ENCODE measurements at places on chromosomes 5 and 9.

- DNase-seq, result no peak
These were observed 89.3 kb downstream of the GAS1 start for GRCh38 chr9:86858009-86858408.

- no peak for DNase-seq
These were observed 227.2 kb downstream of the ICE1 start for GRCh38 chr5:5649641-5650040.

GRCh38 chr5:171766875-171767274 is 18.7 kb upstream of the SMIM23 start:
- no peak for DNase-seq

DNA sequence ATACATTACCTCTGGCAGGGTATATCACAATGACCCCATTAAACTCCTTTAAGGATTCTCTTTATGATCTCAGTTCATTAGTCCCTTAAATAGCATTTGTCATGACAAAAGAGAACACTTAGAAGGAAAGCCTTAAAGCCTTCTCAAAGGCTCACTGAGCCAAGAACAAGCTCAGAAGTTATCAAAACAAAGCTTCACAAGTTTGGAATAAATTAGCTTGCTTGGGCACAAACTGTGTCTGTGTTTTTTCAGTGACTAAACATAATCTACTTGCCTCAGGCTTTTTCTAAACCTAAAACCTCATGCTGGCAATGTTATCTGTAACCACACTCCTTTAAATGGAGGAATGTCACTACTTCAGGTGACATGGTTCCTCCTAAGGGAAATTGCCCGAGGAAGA is 1114.9 kb upstream of the C9orf72 start:
- DNase-seq, result no peak

GRCh38 chr9:120717176-120717575 is 2.9 kb upstream of the MEGF9 start:
- DNase-seq, result no peak

DNA sequence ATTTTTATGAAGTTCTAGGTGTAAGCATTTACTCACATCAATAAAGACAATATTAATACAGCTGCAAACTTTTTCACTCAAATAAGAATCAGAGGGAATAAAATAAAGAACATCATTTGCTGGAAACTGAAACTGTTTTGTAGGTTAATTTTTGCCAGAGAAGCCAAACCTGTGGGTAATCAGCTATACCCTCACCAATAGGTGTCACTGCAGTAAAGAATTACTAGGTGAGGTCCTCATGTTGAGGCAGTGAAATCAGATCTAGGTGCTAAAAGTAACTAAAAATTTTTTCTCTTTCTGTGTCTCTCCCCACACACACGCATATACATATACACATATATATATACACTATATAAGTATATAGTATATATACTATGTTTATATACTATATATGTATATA is 1016.3 kb upstream of the SEMA6A start:
- no peak for DNase-seq

- DNase-seq, result no peak
These were observed 268.7 kb downstream of the IRX2 start for GRCh38 chr5:2482778-2483177.

DNA sequence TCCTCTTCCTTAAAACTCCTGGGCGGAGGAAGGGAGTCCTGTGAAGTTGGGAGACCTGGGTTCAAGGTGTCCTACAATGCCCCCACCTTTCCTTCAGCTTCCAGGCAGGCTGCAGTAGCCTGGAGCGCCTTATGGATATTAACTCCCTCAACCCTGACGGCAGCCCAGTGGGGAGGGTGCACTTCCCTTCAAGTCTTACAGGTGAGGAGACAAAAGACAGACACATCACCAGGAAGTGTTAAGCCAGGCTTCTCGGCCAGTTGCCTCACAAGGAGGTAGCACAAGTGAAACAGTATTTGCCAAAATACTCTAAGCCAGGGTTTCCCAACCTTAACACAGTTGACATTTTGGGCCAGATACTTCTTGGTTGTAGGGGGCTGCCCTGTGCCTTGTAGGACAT is 4.2 kb downstream of the TRIM7 start:
- no peak for DNase-seq

GRCh38 chr9:98848450-98849149 is 41.1 kb downstream of the GALNT12 start:
- no peak for DNase-seq

DNA sequence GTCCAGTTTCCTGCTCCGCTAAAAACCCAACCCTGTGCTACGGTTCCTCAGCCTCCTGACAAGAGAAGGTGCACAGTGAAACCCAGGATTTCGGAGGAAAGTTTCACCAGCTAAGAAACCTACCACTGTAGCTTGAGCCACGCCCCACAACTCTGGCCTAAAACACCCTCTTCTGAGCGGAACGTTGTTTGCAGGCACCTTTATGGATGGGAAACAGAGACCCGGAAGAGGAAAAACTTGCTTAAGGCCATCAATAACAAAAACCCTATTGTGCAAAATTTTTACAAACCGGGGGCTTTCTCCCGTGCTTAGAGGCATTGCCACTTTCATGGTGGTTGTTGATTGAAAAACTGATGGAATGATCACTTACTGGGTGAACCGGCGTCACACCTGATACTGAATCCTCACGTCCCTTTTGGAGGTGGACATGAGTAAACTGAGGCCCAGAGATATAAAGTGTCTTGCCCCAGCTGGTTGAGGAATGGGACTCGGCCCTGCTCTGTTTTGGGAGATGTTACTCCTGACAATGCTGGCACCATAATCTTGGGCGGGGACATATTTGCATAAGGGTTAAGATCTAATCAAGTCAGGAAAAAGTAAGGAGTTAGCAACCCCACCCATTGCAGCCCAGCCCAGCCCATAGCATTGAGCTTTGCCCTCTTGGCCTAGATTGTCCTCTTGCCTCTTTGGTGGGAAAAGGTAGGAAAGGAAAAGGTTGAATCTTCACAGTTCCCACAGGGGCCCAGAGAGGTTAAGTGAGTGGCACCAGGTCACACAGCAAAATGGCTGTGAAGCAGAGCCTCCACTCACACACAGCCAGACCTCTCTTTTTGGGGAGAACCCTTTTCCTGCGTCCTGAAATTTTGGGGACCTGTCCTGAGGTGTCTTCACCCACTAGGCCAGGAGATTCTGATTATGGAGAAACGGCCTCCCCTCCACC is 23.2 kb upstream of the PTGS1 start:
- DNase-seq, result no peak

DNA sequence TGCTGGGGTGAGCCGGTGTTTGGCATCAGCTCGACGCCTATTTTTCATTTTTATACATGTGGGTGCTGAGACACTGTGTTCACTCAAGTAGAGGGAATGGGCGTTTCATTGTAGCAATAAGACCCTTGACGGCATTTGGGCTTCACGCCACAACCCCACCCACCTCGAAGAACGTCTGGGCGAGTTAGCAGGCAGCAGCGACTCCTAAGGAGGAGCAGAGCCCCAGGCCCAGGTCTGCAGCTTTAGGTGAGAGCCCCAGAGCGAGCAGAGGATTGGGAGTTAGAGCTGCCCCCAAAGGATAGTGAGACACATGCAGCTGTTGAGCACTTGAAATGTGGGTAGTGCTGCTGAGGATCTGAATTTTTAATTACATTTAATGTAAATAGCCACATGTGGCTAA is 1.6 kb upstream of the ZFP62 start:
- DNase-seq, result no peak

DNA sequence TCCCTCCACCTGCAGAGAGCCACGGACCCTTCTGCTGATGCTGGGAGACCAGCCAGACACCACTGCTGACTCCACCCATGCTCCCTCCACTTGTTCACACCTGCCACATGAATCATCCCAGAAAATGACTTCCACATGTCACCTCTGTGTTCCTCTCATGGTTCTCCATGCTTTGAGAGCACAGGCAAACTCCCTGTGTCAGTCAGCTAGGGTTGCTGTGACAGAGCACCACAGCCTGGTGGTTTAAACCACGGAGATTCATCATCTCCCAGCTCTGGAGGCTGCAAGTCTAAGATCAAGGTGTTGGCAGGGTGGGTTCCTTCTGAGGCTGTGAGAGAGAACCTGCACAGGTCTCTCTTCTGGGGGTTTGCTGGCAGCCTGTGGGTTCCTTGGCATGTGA is 381.4 kb downstream of the GADD45G start:
- no peak for DNase-seq

DNA sequence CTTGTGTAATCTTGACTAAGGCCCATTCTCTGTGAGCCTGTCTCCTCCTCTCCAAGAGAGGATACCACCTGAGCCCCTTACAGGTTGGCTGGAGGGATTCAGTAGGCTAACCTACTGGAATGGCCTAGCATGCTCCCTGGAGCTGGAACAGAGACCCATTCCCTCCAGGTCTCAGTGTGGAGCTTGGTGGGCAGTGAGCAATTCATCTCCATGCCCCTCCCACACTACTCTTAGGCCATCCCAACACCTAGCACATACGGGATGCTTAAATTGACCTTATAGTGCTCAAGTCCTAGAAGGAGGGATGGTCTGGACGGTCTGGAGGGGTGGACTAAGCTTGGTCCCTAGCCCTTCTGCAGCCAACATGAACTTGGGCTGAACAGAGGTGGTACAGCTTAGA is 75.6 kb downstream of the CRB2 start:
- DNase-seq, result no peak

GRCh38 chr5:119321569-119322311 is 34.1 kb upstream of the TNFAIP8 start:
- no peak for DNase-seq

DNA sequence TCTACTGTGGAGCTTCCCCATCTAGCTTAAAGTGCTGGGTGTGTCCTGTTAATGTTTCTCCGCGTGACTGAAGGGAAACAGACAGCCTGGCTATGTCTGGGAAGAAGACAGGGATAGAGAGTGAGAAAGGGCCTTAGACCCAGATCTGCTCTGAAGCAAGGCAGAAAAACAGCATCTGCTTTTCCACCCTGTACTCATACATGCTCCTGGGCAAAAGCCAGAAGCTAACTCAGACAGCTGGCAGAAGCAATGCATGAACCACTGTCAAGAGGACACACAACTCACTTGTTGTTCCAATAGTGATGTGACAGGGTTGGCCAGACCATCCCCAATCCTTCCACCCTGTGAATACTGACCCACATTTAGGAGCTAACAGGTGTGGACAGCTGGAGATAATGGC is 63.3 kb downstream of the DPYSL3 start:
- DNase-seq, result no peak

DNA sequence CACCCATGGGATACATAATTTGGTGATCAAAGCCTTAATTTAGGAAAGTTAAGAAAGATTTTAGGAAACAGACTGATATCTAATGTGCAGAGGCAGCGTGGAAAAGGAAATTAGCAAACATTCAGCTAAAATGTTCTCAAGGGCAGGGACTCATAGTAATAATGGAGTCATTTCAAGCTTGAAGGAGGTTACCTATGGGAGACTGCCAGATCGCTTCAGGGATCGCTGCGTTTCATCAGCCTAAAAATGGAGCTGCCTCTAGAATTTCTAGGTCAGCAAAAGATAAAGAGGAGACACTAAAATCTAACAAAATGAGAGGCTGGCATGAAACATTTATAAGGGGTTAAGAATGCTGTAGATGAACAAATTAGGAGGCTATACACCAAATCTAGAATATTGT is 115.5 kb downstream of the APBA1 start:
- no peak for DNase-seq

GRCh38 chr9:7103771-7104170 is 346.0 kb downstream of the KDM4C start:
- no peak for DNase-seq

- DNase-seq, result no peak
These were observed 128.0 kb upstream of the IL12B start for GRCh38 chr5:159458217-159458711.

GRCh38 chr5:154206311-154206710 is 15.8 kb downstream of the GALNT10 start:
- no peak for DNase-seq

DNA sequence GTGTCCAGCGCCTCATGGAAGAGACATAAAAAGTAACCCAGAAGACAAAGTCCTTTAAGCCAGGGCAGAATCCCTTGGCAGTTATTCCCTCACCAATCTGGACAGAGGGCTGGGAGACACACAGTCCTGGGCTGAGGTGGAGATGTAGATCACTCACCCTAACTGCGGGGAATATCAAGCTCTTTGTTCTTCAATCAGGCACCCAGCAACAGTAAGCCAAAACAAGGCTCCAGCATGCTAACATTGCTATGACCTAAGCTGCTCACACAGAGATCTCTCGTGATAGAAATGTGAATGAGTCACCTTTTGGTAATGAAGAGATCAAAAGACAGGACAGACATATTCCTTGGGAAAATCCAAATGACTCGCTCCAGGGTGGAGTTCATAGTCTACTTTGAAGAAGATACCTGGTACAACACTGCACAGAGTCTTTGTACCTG is 101.3 kb downstream of the FBN2 start:
- peak; percentile 35 for DNase-seq

DNA sequence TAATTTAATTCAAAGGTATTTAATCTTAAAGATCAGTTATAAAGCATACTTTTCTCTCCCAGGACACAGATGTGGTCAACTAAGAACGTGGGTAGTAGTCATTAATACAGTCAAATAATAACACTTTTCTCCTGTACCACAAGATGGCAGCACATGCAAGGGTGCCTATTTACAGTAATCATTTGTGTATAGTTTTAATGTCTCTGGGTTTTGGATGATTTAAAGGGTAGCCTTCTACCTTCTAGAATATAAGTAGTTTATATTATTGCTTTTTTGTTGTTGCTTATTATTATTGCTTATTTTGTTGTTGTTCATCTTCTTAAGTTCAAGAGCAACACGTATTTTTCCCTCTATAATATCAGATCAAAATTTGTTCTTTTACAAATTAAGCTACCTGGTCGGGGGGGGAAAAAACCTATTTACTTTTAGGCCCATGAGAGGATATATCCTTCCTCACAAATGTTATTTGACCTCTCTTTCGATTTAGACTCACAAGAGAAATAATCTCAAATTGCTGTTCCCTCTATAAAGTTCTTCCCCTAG is 59.6 kb upstream of the SLC27A6 start:
- peak; percentile 7 for DNase-seq

DNA sequence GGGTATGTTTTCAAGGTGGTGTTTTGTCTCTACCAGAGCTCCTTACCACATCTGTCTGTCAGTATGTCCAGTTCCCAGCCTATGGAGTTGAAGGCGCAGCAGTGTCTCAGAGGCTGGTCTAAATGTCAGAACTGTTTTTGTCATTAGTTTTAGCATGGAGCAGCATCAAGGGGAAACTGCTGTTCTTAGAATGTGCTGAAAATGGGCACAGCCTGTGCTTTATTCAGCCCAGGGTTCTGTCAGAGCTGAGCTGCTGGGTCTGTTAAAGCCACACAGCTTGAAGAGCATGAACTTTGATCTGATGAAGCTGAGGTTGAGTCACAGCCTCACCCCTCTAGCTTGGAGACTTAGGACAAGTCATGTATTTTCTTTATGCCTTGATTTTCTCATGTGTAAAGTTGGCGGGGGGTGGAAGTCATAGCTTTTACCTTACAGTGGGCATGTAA is 71.9 kb downstream of the RALGPS1 start:
- no peak for DNase-seq

DNA sequence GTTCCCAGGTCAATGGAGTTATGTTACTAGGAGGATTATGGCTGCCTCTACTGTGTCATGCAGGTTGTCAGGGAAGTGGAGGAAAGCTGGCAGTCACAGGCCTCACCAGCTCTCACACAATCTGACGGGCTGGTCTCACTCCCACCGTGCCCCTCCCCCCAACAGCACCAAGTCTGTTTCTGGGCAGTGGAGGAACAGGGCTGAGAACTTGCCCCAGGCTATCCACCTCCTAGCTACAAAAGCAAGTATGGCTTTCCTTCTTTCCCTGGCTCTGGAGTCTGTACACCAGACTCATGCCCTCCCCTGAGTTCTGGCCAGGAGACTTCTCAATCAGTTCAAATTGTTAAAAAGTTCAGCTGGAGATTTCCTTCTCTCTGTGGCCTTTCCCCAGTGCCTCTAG is 25.7 kb upstream of the RIOK2 start:
- no peak for DNase-seq
